ENCODE measurements at places on chromosomes 3 and 15.

- no peak for DNase-seq
Observed at GRCh38 chr3:170751083-170751898, 118.7 kb downstream of the RPL22L1 start.

- DNase-seq = no peak
Observed at GRCh38 chr3:32840086-32840841, 22.5 kb downstream of the TRIM71 start.

DNA sequence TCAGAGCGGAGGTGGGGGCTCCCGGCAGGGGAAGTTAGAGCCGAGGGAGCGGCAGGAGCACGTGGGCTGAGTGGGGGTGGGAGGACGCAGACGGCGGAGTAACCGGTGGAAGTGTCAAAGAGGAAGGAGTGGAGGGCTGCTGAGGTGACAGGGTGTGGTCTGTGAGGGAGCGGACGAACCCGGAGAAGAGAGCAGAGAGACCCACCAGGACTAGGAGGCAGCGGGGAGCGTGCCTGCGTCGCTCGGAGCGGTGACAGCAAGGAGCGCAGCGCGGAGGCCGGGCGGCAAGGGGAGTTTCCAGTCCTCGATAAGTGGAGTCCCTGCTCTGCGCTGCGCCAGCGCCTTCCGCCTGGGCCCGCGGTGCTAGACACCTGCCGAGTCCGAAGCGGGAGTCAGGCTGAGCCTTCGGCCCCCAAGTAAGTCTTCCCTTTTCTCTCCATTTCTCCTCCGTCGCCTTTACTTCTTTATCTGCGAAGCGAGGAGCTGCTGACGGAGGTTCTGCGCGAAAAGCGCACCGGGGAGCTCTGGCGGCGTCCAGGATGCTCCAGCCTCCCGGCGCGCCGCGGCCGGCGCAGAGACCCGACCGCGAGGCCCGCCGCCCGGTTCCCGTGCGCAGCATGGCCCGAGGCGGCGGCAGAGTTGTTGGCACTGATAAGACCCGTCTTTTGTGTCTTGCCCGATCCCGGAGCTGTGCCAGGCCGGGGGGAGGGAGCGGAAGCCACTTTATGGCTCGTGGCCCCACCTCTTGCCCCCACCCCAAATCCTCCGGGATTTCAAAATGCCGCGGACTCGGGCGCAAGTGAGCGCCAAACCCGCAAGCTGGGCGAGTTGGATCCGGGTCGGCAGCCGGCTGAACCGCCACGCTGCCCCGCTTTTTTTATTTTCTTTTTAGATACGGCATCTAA, 533.0 kb upstream of the SEMA6D start:
- no peak for DNase-seq

DNA sequence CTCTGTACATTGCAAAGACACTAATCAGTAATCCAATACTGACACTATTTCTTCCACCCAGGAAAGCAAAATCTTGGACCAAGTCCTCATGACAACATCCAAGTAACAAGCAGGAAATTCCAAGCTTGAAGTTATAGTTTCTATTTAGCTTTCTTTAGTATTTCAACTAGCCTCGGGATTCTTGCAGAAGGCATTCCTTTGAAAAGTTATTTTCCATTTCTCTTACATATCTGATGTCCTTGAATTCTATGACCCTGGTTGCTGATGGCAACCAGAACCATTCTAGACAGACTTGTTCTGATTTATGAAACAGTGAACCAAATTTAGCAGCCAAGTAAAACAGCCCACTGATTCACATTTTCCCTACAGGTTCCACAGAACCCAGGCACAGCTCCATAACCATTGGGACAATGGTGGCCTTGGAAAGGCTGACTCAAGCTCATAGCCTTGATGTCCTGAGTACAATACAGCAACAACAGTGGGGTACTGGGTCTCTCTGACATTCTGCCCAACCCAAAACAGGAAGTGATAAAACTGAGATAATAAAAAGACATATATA, 26.5 kb downstream of the P3H2 start:
- DNase-seq = no peak

- no peak for DNase-seq
Observed at GRCh38 chr3:178510496-178510895, 25.7 kb upstream of the KCNMB2 start.

- DNase-seq = no peak
Observed at GRCh38 chr3:136835813-136836510, 17.0 kb downstream of the SLC35G2 start.

DNA sequence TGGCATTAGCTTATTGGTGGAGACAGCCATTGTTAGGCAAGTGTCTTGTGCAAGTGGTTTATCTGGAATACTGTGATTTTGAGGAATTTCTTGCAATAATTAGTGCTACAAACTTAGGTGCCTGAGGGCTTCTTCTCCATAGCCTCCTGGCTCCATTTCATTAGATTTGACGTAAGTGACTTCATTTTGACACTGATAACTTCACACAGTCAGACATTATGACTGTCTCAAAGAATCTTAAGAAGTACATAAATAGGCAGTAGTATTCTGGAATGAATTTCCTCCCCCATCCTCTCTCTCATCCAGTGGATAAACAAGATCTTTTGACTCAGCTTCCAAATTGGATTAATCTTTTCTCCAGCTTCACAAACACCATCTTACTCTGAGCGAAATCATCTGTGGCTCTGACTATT, 19.0 kb downstream of the ARL14 start:
- no peak for DNase-seq

All from activated CD4-positive, alpha-beta T cell treated with anti-CD3 and anti-CD28 coated beads, Interleukin-2, amount 50 U/mL, for 4 hours (primary cell).